ENCODE measurements at places on chromosomes 7 and 10. TPM values are rescaled to one million over a fixed set of nuclear protein-coding genes. Genes with fewer than 3 reads are reported as not detected.

FANK1 gene
- 0.68 TPM for total RNA-seq

HKDC1 gene
- 4.2 TPM for total RNA-seq

GPR85 gene
- total RNA-seq = not detected

CEP55 gene
- total RNA-seq = 82.5 TPM

ITGB8 gene
- total RNA-seq = not detected

BAG3 gene
- 27.2 TPM for total RNA-seq

PRPF18 gene
- 26.0 TPM for total RNA-seq

GRCh38 chr7:144842377-144842851, 6.6 kb upstream of the TPK1 start:
- H3K4me3 ChIP-seq = peak overlapping the region; percentile 20
- H3K4me1 ChIP-seq = peaks cover 28% of the 10 kb centered on the region
- H3K27me3 ChIP-seq = no peaks in the 10 kb centered on the region

DNA sequence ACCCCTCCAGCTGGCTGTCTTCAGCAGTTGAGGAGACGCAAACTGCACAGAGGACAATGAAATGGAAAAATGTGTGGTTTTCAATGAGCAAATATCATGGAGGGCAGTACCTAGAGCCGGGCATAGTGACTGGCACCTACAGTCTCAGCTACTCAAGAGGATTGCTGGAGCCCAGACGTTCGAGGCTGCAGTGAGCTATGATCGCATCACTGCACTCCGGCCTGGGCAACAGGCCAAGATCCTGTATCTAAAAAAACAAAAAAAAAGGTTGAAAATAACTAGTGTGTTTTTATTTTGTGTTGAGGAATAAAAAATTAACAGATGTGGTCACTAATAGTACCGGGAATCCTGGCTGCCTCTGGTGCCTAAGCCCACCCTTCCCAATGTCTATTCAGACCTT, 345.5 kb downstream of the GALNT17 start:
- H3K27ac ChIP-seq = no peak overlapping the region
- DNase-seq = no peak
- no peaks in the 10 kb centered on the region for H3K36me3 ChIP-seq
- no peaks in the 10 kb centered on the region for H3K27me3 ChIP-seq
- no peaks in the 10 kb centered on the region for H3K4me1 ChIP-seq
- H3K4me3 ChIP-seq = no peak overlapping the region

GRCh38 chr7:158512042-158512441, 75.6 kb downstream of the PTPRN2 start:
- DNase-seq = no peak
- no peaks in the 10 kb centered on the region for H3K36me3 ChIP-seq
- no peaks in the 10 kb centered on the region for H3K4me1 ChIP-seq
- H3K27me3 ChIP-seq = no peaks in the 10 kb centered on the region

DNA sequence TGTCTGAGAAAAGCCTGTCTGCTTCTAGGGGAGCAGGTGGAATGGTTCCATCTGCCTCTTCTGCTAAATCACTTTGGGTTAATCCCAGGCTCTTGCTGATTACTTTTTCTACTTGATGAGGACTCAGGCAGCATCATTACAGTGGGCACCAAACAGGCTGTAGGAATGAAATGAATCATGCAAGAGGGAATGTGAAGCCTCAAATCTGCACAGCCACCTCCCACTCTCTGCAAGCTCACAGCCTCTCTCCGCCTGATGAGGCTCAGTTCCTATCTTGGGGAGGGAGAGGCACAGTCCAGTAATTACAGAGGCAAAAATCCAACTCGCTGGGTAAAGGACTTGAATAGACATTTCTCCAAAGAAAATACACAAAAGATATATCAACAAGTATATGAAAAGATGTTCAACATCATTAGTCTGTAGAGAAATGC, 34.0 kb downstream of the HSPA12A start:
- H3K4me3 ChIP-seq = no peak overlapping the region
- no peaks in the 10 kb centered on the region for H3K4me1 ChIP-seq
- no peaks in the 10 kb centered on the region for H3K27me3 ChIP-seq
- H3K27ac ChIP-seq = no peak overlapping the region

- no peak for DNase-seq
- no peaks in the 10 kb centered on the region for H3K36me3 ChIP-seq
- H3K27me3 ChIP-seq = peaks cover 11% of the 10 kb centered on the region
- no peak overlapping the region for H3K27ac ChIP-seq
- H3K4me3 ChIP-seq = no peak overlapping the region
Observed at GRCh38 chr10:113300201-113300600, 252.7 kb upstream of the HABP2 start.

DNA sequence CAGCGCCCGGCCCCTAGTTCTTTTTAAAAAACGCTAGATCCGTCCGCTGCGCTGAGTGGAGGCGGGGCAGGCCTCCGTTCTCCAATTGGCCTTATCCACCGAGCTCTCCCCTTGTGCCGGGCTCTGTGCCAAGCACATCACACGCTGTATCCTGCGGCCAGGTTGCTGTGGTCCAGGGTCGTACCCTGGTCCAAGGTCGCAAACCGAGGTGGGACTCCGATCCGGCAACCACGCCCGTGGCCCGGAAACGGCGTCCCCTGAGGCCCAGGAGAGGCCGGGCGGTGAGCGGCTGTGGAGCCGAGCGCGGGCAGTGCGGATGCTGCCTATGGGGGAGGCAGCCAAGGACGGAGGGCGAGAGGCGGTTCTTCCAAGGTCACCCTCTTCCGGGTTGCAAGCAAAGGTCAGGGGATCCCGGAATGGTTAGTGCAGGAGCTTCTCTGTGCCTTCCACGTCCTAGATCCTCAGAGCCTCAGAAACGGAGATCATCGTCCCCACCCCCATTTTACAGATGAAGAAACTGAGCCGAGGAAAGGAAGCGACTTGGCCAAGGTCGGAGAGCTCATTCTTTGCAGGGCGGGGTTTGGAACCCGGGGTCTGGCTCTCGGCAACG, 72.4 kb upstream of the LRRC4 start:
- H3K27me3 ChIP-seq = peaks cover 8% of the 10 kb centered on the region
- no peak overlapping the region for H3K27ac ChIP-seq
- H3K4me1 ChIP-seq = peaks cover 33% of the 10 kb centered on the region
- peak overlapping the region; percentile 81 for H3K4me3 ChIP-seq
- no peaks in the 10 kb centered on the region for H3K36me3 ChIP-seq
